ENCODE measurements at places on chromosomes 6 and 20. TPM values are rescaled to one million over a fixed set of nuclear protein-coding genes. Genes with fewer than 3 reads are reported as not detected.

GRCh38 chr6:112865131-112865530 lies 518.0 kb downstream of the RFPL4B start:
- ATAC-seq: no peak

- ATAC-seq: no peak
These were observed 120.2 kb upstream of the AFDN start for GRCh38 chr6:167706313-167707109.

- peak; percentile 41 for ATAC-seq
These were observed 435 bp downstream of the CENPB start for GRCh38 chr20:3786126-3786484.

DNA sequence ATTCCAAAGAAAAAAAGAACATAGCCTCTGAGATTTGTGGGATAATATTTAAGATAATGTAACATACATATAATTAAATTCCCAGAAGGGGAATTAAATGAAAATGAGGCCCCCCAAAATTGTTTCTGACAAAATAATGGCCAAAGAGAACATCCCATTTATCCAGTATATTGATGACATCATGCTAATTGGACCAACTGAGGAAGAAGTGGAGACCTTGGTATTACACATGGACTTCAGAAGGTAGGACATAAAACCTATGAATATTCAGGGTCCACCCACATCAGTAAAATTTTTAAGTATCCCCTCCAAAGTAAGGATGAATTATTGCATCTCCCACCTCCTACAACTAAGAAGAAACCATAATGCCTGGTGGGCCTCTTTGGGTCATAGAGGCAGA lies 15.6 kb upstream of the RBM24 start:
- no peak for ATAC-seq

DNA sequence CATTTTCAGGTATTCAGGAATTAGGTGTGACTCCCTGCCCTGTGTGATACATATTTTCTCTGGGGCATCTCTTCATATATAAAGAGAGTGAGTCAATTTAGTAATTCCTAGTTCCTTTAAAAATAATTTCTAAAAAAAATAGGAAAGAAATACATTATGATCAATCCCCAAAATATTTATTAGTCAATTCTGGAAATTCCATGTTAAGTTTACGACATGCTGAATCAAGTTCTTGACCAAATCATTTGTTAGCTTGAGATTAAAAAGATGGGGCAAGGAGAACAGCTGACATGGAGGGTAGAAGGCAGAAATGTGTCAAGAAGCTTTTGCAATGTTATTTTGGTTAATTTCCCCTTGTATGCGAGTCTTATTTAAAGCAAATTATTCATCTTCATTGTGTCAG lies 22.7 kb upstream of the PRDM1 start:
- no peak for ATAC-seq

DNA sequence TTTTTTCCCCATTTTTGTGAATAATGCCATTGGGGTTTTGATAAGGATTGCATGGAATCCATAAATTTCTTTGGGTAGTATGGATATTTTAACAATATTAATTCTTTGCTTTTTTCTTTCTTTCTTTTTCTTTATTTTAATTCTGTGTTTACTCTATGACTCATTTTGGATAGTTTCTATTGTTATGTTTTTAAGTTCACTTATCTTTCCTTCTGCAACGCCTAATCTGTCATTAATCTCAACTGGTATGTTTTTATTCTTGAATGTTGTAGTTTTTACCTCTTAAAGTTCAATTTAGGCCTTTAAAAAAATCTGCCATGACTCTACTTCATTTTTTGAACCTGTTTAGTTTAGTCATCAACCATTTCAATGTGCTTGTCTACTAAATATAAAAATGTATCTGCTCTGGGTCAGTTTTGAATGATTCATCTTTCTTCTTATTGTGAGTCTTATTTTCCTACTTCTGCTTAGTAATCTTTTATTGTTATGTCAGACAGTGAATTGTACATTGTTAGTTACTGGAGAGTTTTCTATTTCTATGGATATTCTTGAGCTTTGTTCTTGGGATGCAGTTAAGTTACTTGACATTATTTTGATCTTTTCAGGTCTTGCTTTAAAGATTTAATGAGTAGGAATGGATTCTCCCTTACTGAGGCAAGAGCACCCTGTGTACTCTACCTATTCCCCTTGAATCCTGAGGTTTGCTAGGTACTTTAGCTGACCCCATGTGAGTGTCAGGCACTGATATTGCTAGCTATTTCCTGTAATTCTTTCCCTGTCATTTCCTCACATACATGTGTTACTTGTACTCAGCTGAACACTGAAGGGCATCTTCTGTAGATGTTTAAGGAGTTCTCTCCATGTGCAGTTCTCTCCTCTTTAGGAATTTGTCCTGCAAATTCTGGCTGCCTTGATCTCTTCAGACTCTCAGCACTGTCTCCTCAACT lies 104.2 kb downstream of the TFAP2B start:
- ATAC-seq: peak; percentile 33

DNA sequence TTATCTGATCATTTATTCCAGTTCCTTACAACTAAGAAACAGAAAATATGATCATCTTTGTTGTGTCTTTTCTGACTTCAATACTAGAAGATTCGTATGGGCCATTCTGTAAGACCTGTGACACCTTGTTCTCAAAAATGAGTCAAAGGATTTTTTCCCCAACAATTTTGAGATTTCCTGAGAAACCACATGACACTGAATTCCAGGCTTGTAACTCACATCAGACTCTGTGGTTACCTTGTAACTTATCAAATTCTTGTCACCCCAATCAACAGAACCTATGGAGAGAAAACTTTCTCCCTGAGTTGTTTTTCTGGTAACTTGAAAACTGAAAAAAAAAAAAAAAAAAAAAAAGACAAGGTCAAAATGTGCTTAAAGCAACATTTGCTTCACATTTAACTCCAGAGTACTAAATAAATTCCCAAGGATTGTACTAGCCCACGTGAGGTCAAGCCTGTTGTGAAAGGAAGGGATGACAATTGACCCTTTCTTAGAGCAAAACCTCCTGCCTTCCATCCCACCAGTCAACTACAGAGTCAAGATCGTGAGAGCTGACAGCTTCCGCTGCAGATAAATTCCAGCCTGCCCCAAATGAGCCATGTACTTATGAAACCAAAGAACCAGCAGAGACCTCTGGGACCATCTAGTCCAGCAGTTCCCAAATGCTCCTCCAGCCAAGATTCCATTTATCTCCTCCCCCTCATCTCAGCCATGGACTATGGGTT lies 140.3 kb downstream of the TBX18 start:
- no peak for ATAC-seq

- no peak for ATAC-seq
These were observed 1.7 kb downstream of the RSPO3 start for GRCh38 chr6:127120023-127120786.

DNA sequence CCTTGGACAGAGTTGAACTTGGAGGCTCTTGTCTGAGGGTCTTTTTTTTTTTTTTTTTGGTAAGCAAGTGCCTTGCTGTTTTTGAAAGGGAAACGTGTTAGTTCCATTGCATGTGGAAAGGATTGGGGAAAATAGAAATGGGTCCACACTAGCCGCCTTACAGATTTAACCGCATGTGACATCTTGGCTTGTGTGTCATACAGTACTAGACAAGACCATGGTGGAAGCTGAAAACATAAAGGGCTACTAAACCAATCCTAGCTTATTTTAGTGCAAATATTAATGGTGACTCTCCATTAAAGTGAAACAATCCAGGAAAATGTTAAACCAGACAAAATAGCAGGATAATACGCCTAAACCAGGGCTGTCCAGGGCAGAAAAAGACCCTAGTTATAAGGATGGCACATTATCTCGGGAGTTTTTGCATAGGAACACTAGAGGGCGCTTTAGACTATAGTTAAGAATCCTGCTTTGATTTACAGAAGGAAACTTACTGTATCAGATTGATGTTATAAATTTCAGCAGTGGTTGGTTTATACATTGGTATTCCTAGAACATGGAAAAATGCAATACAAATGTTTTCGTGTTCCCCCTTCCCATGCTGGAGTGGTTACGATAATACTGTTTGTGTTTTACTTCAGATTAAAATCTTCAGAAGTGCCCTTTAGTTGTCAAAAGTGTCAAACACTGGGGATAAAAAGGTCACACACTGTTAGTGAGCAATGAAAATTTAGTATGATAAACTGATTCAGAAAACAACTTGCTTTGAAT lies 59.8 kb upstream of the DEK start:
- peak; percentile 80 for ATAC-seq

- no peak for ATAC-seq
These were observed 311.9 kb upstream of the CITED2 start for GRCh38 chr6:139686308-139686707.

- peak; percentile 97 for ATAC-seq
These were observed 84.3 kb upstream of the TMEM181 start for GRCh38 chr6:158475344-158476302.

- no peak for ATAC-seq
These were observed 96.6 kb downstream of the YTHDF1 start for GRCh38 chr20:63119121-63119962.

DNA sequence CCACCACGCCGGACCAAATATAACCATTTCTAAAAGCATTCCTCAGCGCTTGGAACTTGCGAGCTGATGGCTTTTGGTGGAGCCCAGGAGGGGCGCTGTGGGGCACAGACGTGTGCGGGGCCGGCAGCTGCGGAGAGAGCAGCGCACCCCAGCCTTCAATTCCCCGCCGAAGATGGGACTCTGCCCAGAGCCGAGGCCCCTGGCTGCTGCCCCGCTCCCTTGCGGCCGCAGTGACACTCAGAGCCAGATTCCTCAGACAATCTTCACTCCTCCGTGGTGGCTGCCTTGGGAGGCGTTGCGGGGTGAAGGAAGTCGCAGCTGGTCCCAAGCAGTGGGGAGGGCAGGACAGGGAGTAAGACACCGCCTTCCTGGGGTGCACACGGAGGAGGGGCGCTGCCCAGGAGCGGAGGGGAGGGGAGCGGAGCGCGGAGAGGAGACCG lies 87.7 kb downstream of the TMEM242 start:
- ATAC-seq: peak; percentile 61

- no peak for ATAC-seq
These were observed 119.3 kb downstream of the JPH2 start for GRCh38 chr20:44067650-44068081.

DNA sequence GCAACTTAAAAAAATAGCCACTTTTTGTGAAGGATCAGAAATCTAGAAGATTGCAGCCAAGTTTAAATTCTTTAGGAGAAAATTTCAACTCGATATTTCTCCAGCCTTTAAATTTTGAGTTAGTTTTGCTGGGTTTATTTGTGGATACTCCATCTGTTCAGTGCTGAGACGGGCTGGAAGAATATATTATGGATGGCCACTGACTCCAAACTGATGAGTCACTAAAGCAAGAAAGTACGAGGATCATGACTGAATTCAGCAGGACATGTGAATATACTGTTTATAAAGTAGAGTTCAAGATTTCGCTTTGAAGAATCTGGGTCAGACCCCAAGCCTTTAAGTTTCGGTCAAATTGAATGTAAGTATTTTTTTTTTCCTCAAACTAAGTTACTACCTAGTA lies 199.5 kb downstream of the ADGRB3 start:
- ATAC-seq: no peak

GRCh38 chr6:36718560-36718959 lies 20.9 kb downstream of the RAB44 start:
- no peak for ATAC-seq

GRCh38 chr6:30260036-30260504 lies 46.9 kb upstream of the TRIM26 start:
- peak; percentile 3 for ATAC-seq

DNA sequence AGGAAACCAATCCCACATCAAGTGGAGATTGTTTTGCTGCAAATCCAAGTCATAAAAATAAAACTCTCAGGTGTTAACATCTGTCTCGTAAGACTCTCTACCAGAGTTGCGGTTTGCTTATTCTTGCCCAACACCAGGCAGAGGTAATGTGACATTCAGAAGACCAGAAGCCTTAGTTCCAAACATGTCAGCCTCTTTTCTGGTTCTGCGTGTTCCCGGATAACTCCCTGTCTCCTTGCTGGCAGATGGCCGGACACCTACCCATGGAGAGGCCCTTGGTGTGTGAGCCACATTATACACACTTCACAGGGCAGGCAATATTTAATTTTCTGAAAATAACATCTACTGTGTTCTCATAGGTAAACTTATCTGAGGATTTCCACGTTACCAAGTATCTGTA lies 73.4 kb downstream of the GMPR start:
- no peak for ATAC-seq

DNA sequence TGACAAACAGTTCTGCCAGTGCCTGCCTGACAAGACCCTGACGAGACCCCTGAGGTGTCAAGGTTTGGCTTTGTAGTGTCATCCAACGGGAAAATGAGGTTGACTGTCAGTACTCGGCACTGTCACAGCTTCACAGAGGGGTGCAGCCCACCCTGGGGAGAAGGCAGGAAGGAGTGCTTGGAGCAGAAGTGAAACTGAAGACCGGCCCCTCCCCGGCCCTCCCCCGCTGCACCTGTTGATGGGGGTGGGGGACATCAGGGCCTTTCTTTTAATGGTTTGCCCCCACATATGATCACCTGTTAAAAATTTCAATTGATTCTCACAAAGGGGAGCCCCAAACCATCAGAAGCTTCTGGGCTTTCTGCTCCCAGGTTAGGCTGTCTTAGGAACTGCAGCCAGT lies 6.8 kb downstream of the PMEPA1 start:
- ATAC-seq: no peak

GRCh38 chr6:93727447-93727846 lies 308.1 kb upstream of the EPHA7 start:
- ATAC-seq: no peak

DNA sequence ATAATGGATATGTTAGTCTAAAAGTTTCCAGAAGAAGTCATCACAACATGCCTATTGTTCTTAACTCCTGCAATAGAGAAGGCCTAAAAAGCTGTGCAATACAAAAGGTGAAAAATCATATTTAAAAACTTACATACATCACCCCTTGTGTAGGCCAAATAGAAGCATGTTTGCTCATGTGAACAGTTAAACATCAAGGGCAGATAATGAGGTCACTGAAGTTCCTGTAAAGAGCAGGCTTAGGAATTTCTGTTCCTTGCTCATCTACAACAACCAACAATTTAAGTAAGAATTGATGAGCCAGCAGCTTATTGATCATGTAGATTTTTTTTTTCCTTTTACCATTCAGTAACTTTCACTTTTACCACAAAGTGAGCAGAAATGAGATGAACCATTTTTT lies 7.5 kb upstream of the NUP153 start:
- ATAC-seq: no peak

- ATAC-seq: no peak
These were observed 61.8 kb upstream of the HDAC2 start for GRCh38 chr6:114032721-114033120.

IL17F gene
- total RNA-seq: not detected

E2F1 gene
- 16.9 TPM for total RNA-seq

SDHAF4 gene
- total RNA-seq: 15.6 TPM

THEMIS gene
- total RNA-seq: 0.27 TPM

SNRPB2 gene
- 128 TPM for total RNA-seq

FGD2 gene
- 0.27 TPM for total RNA-seq

XRN2 gene
- total RNA-seq: 102 TPM

ZNF165 gene
- total RNA-seq: 1.5 TPM

GPR6 gene
- total RNA-seq: not detected

ADGRF5 gene
- not detected for total RNA-seq

SLC35D3 gene
- not detected for total RNA-seq

PSORS1C2 gene
- not detected for total RNA-seq

EPPIN gene
- total RNA-seq: 0.31 TPM

WFDC2 gene
- 1.1 TPM for total RNA-seq

APCDD1L gene
- 13.2 TPM for total RNA-seq

Data from motor neuron (in vitro differentiated cells).